ENCODE measurements at places on chromosomes 5 and 9.

- DNase-seq, result no peak
Observed at GRCh38 chr5:72256536-72256935, 63.5 kb downstream of the MRPS27 start.

DNA sequence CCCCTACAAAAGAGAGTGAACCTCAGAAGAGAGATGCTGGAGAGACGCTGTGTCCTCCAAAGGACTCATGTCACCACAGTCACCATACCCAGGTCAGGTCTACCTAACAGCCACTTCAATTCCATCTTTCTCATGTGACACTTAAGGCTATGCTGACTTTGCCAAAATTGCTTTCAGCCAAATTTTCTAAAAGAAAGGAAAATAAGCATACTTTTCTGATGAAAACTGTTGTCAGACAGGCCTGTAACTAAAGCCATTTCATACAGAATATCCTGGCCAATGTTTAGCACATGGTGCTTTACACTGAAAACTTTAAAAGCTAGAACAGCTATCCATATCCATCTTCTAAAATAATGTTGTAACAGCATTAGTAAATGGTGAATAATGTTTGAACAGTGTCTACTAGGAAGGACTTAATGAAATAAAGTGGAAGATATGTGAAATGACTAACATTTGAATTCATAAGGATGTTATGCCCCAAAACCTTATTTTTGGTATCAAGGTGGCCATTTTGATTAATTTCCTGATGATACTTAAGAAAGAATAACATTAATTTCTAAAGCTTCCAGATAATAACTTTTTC, 97.2 kb downstream of the NFIB start:
- no peak for DNase-seq

GRCh38 chr9:37549527-37549926, 26.7 kb downstream of the FBXO10 start:
- DNase-seq, result no peak

- no peak for DNase-seq
Observed at GRCh38 chr5:170488570-170488969, 15.2 kb upstream of the KCNIP1 start.

DNA sequence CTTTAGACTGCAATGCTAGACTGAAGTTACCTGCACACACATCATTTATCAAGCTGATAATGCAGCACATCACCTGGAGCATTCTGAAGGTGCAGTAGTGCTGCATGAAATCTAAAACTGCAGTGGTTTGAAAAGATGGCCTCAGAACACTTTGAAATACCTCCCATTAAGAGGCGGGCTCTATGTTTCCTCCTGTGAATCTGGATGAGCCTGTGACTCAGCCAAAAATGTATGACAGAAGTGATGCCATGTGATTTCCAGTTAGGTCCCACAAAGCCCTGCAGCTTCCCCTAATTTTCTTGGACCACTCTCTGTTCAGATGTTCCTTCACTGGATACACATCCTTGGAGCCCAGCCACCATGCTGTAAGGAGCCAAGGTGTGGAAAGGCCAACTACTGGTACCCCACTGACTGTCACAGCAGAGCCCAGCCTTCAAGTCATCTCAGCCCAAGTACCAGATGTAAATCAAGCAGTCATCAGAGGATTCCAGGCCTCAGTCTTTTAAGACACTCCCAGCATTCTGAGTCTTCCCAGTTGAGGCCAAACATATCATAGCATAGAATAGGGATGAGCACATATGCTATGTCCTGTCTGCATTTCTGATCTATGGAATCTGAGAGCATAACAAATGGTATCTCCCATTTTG, 27.2 kb upstream of the DEPDC1B start:
- DNase-seq, result no peak

DNA sequence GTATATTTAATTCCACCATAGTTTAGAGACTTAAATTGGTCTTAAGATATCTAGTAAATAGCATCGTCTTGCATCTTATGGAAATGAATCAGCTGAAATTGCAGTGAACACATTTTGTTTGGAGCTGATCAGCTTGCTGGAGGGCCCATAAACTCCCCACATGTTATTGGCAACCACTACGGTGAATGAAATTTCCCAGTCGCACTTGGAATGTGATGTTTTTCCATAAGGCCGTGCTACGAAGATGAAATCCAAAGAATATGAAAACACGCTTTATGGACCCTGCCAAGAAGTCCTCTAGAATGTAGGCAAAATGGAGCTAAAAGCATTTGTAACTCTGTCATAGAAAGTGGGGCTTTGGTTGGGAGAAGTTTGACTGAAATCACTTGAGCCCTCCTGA, 572.1 kb downstream of the ACTL7B start:
- no peak for DNase-seq

DNA sequence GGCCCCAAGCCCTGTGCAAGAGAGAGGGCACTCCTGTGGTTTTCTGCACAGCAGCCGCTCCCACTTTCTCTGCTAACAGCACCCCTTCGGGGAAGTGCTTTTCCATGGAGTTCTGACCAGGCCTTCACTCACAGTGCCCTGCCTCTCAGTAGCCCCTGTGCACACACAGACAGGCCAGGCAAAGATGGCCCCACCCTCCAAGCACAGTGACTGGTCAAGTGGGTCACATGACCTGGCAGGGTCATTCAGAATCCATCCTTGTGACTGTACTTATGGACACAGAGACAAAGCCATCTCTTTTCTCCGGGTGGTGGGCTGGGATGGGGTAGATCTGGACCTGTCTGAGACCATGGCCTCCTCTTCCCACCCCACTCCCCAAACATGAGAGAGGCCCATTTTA, 82.5 kb downstream of the PSD2 start:
- DNase-seq, result no peak

All from stimulated activated effector memory CD8-positive, alpha-beta T cell treated with anti-CD3 and anti-CD28 coated beads, Interleukin-12 subunit alpha, Interleukin-12 subunit beta, amount 100 ng/mL, for 72 hours (primary cell).